ENCODE measurements at places on chromosomes 2 and 18.

- no peak for DNase-seq
Observed at GRCh38 chr2:153387203-153387602, 91.4 kb downstream of the RPRM start.

GRCh38 chr2:96156926-96157648 lies 11.8 kb upstream of the DUSP2 start:
- DNase-seq, result no peak

DNA sequence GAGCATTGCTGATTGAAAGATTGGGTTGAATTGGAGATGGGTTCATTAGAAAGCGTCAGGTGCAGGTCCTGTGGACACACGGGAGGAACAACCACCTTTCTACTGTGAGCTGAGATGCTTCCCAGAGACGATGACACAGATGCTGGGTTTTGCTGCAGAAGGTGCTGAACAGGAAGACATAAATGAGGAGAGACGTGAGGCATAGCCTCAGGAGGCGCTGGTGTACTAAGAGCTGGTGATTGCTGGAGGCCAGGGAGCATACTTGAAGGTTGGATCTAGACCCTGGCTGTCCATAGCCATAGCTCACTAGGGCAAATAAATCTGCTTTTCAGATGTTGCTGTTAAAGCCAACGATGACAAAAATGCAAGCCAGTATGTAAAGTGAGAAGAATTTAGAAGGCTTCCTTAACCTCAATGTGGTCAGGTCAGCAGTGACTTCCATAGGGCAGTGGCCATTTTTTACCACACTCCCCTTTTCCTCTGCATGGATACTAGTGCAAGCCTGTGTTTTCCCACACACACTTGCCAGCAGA lies 153.7 kb downstream of the SOX11 start:
- no peak for DNase-seq

DNA sequence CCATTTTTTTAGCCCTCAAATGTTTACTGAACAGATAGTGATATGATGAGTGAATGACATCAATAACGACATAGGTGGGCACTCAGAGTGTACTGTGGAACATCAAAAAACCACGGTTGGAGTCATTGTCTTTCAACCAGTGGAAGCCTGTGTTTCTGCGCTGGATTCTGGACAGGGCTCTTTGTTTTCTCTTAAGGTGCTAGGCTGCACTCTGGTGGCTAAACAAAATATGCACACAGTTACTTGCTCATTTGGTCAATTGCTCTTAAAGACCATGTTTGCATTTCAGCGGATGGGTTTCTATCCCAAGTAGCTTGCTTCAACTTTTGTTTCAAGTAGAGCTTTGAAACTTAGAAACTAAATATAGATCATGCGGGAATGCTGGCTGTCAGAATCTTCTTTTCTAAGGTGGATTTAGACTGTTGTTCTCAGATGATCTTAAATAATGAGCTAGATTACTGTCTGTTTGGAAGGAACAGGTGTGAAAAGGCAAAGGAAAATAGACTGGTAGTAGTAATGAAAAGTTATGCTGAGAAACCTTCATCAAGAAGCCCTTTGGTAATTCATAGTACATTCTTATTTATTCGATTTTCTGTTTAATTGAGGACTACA lies 48.5 kb upstream of the LYPD6B start:
- peak; percentile 68 for DNase-seq

GRCh38 chr2:167732326-167732725 lies 515.1 kb downstream of the STK39 start:
- DNase-seq, result no peak
